ENCODE measurements at places on chromosomes 6 and 20.

DNA sequence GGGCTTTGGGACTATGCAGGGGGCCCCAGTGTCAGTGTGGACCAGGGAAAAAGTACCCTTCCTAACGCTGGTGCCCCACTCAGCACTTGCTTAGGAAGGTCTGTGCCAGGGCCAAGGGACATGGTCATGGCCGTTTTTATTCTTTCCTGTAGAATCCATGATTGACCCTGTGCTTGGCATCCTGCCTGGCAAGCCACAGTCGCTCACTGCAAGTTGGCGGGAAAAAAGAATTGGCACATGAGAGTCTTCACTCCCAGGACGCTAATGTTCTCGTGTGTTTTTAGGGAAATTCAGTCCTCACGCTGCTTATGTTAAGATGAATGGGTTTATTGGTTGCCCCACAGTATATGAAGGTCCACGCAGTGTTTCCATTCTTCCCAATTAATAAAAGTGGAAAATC, 253.4 kb downstream of the CDH4 start:
- no peak for DNase-seq

DNA sequence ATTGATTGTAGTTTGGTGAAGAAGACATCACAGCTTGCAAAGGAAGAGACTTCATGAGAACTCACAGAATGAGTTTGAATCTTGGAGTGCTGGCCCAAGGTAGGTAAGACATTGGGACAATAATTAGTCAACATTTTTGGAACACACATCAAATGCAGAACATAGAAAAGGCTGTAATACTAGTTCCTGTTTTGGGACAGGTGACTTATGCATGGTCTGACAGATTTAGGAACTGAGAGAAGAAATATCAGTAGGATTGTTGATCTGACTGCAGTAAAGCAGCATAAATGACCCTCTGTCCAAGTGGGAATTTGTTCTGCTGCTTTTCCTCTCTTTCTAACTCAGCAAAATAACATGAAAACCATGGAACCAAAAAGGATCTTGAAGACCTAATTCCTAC, 102.3 kb upstream of the MAP3K7 start:
- no peak for DNase-seq

DNA sequence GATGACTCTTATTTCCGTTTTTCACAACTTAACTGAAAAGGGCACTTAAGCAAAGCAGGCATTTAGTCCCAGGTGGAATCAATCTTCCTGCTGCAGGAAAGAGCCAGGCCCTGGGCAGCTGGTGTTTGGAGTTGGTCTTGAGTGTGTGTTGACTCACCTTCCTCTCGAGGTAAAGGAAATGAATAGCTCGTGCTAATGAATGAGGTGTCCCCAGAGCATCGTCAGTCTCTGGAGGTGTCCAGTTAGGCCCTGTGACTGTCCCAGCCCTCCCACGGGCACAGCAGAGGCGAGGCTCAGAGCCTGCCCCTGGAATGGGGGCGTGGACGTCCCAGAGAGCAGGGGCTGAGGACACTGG, 277.7 kb downstream of the NRN1 start:
- peak; percentile 20 for DNase-seq

- DNase-seq: peak; percentile 75
Observed at GRCh38 chr6:108113557-108114519, 39.3 kb upstream of the OSTM1 start.

DNA sequence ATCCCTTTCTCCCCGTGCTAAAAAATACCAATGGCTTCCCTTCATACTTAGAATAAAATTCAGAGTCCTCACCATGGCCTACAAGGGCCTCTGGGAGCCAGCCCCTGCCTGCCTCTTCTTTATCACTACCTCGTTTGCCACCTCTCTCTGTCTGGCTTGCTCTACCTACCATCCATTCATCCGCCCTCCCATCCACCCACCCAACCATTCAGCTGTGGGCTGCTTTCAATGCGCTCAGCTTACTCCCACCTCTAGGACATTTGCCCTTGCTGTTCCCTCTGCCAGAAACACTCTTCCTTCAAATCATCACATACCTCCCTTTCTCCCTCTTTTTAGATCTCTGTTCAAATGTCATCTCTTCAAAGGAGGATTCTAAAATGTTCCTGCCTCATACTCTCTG, 44.4 kb downstream of the PACSIN1 start:
- no peak for DNase-seq

GRCh38 chr6:152816055-152816454, 65.5 kb downstream of the VIP start:
- no peak for DNase-seq

DNA sequence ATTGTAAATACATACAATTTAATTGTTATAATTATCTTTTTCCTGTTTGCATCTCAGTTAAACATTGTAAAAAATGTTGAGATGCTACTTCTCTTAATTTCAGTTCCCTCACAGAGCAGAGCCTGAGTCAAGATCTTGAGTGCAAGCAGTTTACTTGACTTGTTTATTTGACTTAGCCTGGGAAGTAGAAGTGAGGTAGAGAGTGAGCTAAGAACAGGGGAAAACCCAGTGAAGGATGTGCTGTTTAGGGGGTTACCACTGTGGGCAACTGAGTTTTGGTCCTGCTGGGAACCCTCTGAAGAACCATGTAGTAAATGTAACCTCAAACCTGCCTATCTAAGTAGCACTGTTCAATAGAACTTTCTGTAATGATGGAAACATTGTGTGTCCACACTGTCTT, 495.2 kb upstream of the FLRT3 start:
- no peak for DNase-seq

DNA sequence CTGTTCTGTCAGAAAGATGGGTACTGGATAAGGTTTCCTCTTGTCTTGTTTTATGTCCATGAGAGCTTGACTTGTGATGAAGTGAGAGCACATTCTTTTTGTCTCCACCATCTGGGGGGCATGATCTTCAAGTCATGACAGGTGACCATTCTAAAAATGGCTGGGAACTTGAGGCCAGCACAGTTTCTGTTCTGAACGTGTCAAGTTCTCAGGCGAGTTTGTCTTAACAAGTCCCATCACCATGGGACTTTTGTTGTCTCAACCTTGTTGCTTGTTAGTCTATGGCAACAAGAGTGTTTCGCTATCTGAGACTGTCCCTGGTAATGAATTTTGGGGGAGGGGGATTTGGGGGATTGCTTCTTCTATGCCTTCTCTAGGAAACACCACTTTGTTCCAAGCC, 25.6 kb upstream of the ENPP4 start:
- no peak for DNase-seq

- DNase-seq: no peak
Observed at GRCh38 chr6:125884634-125885371, 71.8 kb upstream of the HINT3 start.

GRCh38 chr20:54268941-54269340, 61.1 kb downstream of the PFDN4 start:
- DNase-seq: peak; percentile 41

DNA sequence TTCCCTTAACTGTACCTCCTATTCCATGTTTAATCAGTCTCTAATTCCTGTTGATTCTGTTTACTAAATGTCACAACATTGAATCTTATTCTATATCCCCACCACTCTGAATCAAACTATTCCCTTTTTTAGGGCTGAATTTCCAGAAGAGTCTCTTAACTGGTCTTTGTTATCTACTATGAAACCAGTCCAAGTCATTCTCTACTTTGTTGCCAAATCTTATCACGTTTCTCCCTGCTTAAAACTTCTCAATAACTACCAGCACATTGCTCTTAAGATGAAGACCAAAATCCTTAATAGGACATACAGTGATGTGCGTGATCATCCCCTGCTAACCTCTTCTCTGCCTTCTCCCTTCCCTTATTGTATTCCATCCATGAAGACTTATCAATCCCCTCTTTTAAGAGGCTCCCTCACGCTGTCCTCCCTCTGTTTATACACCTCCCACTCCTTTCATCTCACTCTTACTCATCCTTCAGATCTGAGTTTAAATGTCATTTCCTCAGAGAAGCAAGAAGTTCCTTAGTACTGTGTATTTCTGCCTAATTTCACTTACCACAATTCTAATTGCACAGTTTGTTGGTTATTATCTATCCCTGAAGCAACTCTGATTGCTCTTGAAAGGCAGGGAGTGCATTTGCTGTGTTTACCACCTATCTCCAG, 143.0 kb upstream of the AHI1 start:
- peak; percentile 37 for DNase-seq

DNA sequence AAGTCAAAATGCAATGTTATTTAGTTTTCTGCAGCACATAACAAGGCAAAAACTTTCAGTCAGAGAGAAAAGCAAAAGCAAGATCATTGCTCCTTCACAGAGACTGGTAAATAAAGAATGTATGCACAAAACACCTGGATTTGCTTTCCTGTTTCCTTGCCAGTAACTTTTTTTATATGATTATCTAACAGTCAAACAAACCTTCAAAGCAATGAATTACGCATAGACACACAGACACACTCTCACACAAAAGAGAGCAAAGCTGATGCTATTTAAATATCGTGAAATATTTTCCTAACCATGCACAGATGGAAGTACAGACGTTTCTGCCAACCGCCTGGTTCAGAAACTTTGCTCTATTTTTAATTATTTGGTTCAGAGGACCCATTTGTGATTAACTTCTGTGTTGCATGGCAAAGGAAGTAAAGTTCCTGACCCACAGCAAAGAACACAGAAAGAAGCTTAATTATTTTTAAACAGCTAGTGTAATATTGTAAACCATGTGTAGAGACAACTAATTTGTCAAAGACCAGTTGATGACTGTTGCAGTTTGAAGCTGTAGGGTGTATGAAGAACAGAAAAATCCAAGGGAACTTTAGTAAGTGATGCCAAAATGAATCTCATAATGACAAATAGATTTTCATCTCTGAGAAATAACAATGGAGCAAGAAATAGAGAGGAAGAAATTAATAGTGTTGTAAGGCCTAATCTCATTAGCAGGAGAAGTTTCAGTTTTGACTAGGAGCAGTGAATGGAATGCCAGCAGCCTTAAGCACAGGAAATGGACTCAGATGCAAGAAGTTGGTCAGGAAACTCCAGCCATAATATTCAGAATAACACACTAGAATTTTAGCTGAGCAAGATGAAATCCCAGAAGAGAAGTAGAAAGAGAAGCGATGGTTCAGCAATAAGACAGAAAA, 24.1 kb downstream of the ATXN1 start:
- DNase-seq: peak; percentile 70

DNA sequence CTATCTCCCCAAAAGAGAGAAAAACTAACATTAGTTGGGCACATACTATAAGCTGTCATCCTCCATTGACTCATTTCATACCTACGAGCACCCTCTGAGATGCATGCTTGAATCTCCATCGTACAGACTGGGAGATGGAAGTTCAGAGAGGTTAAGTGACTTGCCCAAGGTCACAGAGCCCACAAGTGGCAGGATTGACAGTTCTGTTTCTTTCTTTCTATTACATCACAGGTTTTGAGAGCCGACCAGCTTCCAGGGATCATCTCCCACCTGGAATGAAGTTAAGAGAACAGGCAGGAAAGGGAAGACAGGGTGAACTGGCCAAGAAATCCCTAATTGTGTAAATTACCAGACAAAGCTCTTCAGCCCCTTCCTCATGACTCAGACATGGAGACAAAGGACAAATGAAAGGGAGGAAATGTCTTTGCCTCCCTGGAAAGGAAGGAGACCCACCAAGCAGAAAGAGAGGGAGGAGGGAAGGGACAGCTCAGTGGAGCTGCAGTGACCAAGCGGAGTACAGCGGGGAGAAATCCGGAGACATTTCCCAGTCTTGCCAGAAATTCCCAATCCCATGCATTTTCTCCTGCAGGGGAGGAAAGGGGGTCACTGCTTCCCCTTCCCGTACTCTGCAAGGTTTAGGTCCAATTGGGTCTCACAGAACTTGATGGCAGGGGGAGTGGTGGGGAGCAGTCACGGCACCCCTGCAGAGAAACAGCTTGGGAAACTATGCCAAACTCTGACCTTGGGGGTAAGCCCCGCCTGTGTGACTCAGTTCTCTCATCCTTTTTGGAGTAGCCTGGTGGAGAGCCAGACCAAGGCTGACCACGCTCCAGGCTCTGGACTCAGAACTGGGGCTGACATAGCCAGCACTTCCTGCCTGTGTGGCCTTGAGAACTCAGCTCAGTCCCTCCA, 154.3 kb downstream of the ANKRD60 start:
- DNase-seq: peak; percentile 39

DNA sequence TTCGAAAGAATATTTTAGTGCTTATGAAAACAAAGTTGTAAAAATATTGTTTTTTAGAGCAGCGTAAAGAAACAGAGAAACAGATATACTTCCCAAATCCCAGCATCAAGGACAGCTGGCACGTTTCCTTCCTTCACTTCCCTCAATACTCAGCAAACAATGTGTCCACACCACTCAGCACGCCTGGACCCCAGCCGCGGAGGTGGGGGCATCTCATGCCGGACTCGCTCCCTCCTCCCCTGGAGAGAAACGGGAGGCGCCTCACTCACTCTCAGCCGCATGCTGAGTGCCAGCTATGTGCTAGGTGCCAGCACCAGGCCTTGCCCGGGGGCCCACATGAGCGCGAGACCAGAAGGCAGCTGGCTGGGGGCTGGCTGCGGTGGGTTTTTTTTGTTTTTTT, 34.7 kb downstream of the SLC2A4RG start:
- no peak for DNase-seq

DNA sequence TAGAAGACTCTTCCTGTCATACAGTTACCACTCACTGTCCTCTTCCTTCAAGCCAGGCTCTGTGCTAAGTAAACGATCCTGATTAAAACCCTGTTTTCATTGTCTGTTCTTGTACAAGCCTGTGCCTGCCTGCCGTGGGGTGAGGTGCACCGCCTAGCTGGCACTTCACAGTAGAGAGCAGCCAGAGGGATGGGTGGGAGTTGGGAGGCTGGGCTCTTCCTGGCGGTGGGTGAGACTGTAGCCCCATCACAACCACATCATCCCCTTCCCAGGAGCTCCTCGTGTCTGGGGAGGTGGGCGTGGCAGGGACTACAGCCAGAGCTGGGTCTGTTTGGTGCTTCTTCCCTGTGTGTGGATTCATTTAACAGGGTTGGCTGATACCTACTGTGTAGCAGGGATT, 382.0 kb downstream of the TAF4 start:
- DNase-seq: no peak

GRCh38 chr6:116221911-116222310, 32.0 kb downstream of the TSPYL4 start:
- no peak for DNase-seq

DNA sequence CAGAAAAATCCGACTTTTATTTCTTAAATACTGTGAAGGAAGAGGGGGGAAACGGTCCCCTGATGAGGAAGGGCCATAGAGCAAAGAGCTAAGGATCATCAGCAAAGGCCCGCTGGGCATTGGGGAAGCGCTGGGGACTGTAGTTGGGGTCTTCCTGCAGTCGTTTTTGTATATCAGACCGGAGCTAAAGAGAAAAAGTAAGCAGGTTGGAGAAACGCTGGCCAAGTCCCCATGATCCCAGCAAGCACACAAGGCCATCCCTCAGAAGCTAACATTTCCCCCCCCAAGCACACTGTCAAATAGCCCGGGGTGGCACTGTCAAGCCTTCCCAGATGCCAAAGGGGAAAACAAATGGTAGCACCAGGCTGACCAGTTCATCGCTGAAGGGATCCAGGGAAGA, 13.4 kb downstream of the BAG6 start:
- no peak for DNase-seq

GRCh38 chr20:18984238-18985200, 170.9 kb downstream of the SCP2D1 start:
- no peak for DNase-seq

- DNase-seq: peak; percentile 14
Observed at GRCh38 chr20:25695532-25696370, 902 bp downstream of the ZNF337 start.
